IPS DF 6.9 (cell line): ENCODE measurements at places on chromosomes 12 and 14.
A peak's percentile ranks its signal among the peaks of the same experiment; 100 is the strongest.

DNA sequence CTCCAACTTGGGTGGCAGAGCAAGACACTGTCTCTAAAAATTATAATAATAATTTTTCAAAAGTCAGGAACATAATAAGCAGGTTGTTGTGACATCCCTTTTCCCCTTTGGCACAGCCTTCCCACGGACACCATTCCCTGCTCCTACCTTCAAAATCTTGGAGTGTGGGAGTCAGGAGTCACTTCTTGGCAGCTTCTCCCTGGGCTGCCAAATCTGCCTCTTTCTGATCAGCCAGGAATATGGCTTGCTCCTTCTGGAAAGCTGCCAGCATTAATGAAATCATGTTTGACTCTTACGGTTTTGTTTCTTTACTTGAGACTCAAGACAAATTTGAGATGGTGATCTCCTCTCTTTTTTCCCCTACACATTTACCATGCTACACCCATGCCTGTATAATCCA, 391.4 kb upstream of the SYT1 start:
- DNase-seq, result no peak

- no peak for DNase-seq
Observed at GRCh38 chr12:121577443-121578180, 3.2 kb downstream of the KDM2B start.

DNA sequence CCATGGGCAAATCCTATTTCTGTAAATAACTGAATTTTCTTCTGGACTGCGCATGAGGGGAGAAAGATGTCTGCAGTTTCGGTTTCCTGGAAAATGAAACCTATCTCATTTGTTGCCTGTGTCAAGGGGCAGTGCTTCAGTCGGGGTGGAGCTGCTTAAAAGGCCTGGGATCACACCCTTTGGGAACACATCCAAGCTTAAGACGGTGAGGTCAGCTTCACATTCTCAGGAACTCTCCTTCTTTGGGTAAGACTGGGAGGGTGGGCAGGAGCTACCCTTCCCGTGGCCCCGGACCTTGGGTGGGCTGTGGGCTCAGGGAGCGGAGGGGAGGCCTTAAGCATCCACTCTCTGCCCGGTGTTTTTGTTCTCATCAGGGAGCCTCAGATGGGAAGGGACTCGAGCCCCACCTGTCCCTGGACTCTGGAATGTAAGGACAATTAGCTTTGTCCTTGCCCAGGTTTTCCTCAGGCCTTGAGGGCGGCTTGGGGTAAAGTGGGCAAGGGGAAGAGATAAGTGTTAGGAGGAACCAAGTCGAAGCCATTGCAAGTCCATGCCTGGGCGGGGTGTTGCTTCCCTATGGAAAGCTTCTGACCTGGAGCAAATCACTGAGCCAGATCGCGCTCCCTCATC, at the start of gene IFI27:
Gene IFI27 (plus strand): TSS at position 185 of the 630 bp plus-strand sequence.
- no peak for DNase-seq

DNA sequence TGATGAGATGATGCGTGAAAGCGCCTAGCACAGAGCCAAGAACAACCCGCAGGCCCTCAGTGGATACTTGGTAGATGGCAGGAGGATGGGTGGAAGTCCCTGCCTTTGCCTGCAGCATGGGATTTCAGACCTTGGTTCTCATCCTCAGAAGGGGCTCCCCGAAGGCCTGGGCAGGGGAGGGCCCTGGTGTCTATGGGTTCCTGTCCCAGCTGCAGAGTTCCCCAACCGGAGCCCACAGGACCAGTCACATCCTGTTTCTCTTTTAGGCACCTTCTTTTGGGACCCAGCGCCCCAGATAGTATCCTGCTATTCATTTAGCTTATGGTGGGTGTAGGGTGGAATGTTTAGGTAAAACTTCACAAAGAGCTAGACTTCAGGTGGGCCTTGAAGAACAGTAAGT, 55.5 kb downstream of the CALM1 start:
- DNase-seq, result no peak

- no peak for DNase-seq
Observed at GRCh38 chr12:26283046-26283445, 87.7 kb downstream of the SSPN start.

- DNase-seq, result no peak
Observed at GRCh38 chr14:64542836-64543201, 2.3 kb downstream of the HSPA2 start.

- DNase-seq, result no peak
Observed at GRCh38 chr12:71684081-71684480, 1.8 kb upstream of the TMEM19 start.

GRCh38 chr12:82149045-82149444, 209.1 kb downstream of the CCDC59 start:
- DNase-seq, result no peak

DNA sequence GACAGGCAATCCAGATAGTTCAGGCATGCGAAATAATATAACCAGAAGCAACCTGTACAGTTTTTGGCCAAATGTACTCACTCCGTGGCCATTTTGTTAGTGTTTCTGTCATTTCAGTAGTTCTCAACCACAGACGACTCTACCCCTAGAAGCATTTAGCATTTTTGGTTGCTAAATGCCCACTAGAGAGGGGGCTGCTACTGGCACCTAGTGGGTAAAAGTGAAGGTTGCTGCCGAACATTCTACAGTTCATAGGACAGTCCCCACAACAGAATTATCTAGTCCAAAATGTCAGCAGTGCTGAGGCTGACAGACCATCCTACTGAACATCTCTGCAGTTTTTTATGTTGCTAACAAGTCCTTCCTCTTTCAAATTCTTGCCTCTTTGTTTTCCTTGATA, 107.4 kb downstream of the TSHR start:
- DNase-seq, result peak; percentile 13

DNA sequence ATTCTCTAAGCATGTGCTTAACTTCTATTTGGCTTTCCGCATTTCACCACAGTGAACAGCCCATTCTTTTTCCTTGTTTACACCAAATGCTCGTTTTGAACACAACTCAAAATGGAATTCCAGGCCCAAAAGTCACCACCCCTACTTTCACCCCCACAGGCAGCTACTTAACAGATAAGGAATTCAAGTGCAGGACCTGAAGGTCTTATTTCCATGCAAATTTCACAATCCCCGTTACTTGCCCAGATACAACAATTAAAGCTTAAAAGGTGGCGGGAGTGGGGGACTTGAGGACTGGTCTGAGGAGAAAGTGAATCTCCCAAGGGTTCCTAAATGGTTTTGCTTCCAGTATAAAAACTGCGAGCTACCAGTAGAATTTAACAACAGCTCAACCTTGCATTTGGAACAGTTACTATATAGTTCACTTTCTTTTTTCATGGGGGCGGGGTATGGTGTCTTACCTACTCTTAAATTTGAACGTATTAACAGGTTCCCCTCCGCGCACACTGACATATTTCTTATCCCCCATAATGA, 3.7 kb downstream of the USP44 start:
- no peak for DNase-seq

GRCh38 chr14:104254735-104255400, 116.5 kb downstream of the KIF26A start:
- no peak for DNase-seq
